ENCODE measurements at places on chromosomes 6 and 20. TPM values are rescaled to one million over a fixed set of nuclear protein-coding genes. Genes with fewer than 3 reads are reported as not detected.

The RFX6 gene
- total RNA-seq = not detected

The POPDC3 gene
- total RNA-seq = 29.2 TPM

The IPCEF1 gene
- total RNA-seq = 0.28 TPM

The OLIG3 gene
- total RNA-seq = not detected

The RALY gene
- total RNA-seq = 164 TPM

The TBX18 gene
- total RNA-seq = 10.1 TPM

The ZNF165 gene
- 4.2 TPM for total RNA-seq

The ADISSP gene
- total RNA-seq = 100 TPM
